ENCODE measurements at places on chromosomes 7 and 10.

GRCh38 chr10:22246680-22247391 lies 29.0 kb upstream of the EBLN1 start:
- peak; percentile 96 for DNase-seq

- DNase-seq, result no peak
These were observed 640.4 kb downstream of the LRMDA start for GRCh38 chr10:76071653-76072365.

GRCh38 chr7:1567049-1567771 lies 2.6 kb downstream of the PSMG3 start:
- no peak for DNase-seq

GRCh38 chr7:135160098-135160857 lies 10.2 kb downstream of the CYREN start:
- DNase-seq, result no peak
